GM23248 (cell line): ENCODE measurements at places on chromosomes 11 and 22. TPM values are rescaled to one million over a fixed set of nuclear protein-coding genes. Genes with fewer than 3 reads are reported as not detected.

The IL10RA gene
- total RNA-seq, result not detected in 2 replicates

The CCDC116 gene
- 0.54 TPM in 1 of 2 replicates, not detected in the other for total RNA-seq

The SLC22A6 gene
- not detected in 2 replicates for total RNA-seq

The RAB30 gene
- total RNA-seq, result 9.7 and 10.6 TPM in 2 replicates

The OR8G5 gene
- not detected in 2 replicates for total RNA-seq

The PKDREJ gene
- total RNA-seq, result not detected in 2 replicates

The IGLL1 gene
- total RNA-seq, result not detected in 2 replicates

The SYT7 gene
- 1.5 and 1.9 TPM in 2 replicates for total RNA-seq

- DNase-seq, result no peak
Observed at GRCh38 chr22:48084729-48085050, 1322.2 kb downstream of the TBC1D22A start.

DNA sequence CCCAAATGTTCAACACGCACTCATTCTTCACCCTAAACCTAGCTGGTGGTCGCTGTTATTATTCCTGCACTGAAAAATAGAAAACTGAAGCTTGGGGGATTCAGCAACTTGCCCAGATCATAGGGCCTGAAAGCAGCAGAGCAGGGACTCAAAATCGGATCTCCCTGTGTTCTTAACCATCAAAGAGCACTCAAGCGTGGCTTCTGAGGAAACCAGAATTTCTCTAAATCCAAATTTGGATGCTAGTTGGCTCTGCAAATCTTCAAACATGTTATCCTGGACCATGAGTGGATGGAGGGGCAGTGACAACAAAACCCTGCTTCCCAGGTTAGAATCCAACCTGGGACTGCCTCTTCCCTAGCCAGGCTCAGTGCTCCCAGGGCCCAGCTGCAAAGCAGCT, 11.6 kb upstream of the ARAP1 start:
- DNase-seq, result no peak

- no peak for DNase-seq
Observed at GRCh38 chr22:35403356-35403755, 3.4 kb downstream of the MCM5 start.

- no peak for DNase-seq
Observed at GRCh38 chr11:43871051-43871450, 9.6 kb upstream of the ALKBH3 start.

GRCh38 chr11:32796425-32796824, 2.0 kb upstream of the CCDC73 start:
- no peak for DNase-seq

- peak; percentile 94 for DNase-seq
Observed at GRCh38 chr22:50250555-50251476, at the start of gene HDAC10. Gene HDAC10, minus strand, starts transcription at chr22:50251265. Its CDS starts 233 bp downstream, at chr22:50251032.

- peak; percentile 67 for DNase-seq
Observed at GRCh38 chr11:86802601-86803051, 2.3 kb downstream of the PRSS23 start.

DNA sequence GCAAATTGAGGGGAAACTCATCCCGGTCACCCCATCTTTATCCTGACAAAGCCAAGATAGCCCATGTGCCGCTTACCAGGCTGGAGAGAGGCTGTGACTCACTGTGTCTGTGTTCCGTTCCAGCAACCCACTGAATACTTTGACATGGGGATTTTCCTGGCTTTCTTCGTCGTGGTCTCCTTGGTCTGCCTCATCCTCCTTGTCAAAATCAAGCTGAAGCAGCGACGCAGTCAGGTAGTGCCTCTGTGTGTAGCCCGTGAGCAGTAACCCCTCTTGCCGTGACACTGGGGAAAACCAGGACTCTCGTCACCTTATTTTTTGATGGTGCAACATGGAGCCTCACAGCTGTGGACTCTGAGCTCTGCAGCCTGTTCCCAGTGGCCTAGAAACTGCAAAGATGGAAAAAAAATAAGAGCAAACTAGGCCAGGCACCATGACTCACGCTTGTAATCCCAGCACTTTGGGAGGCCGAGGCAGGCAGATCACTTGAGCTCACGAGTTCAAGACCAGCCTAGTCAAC, 16.9 kb downstream of the C22orf31 start:
- peak; percentile 91 for DNase-seq

GRCh38 chr11:111627591-111627990, 25.3 kb downstream of the SIK2 start:
- no peak for DNase-seq

GRCh38 chr11:62499944-62500649, 46.5 kb downstream of the AHNAK start:
- no peak for DNase-seq

GRCh38 chr22:38518620-38519019, 12.5 kb upstream of the DDX17 start:
- DNase-seq, result no peak

DNA sequence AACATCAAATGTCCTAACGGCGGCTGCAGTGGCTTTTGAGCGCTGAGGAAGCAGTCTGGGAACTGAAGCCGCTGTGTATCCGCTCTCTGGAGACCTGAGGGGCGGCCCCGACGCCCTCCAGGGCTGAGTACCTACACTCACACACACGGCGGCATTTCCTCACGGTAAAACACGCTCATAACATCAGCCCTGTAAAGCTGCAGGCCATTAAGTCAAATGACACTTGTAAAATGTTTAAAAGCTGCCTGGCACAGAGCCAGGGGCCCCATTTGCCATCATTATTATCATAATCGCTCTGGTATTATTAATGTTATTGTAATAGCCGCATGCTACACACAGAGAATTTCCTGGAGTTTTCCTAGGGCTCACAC, 5.1 kb downstream of the CARS1 start:
- no peak for DNase-seq

DNA sequence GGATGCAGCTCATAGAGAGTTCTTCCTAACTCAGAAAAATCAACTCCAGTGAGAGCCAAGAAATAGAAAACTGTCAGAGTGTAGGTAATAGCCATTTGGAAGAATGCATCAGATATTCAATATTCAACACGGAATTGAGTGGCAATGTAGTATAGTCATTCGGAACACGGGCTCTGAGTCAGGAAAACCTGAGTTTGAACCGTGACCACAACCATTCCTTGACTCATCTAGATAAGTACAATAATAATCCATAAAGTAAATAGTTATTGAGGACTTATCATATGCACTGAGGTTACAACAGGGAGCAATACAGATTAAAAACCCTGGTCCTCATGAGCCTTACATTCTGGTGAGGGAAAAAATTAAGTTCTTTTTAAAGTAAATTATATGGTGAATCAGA, 62.6 kb upstream of the PHF21A start:
- DNase-seq, result peak; percentile 54

- DNase-seq, result peak; percentile 90
Observed at GRCh38 chr22:50544078-50544745, 1.5 kb upstream of the KLHDC7B start.

DNA sequence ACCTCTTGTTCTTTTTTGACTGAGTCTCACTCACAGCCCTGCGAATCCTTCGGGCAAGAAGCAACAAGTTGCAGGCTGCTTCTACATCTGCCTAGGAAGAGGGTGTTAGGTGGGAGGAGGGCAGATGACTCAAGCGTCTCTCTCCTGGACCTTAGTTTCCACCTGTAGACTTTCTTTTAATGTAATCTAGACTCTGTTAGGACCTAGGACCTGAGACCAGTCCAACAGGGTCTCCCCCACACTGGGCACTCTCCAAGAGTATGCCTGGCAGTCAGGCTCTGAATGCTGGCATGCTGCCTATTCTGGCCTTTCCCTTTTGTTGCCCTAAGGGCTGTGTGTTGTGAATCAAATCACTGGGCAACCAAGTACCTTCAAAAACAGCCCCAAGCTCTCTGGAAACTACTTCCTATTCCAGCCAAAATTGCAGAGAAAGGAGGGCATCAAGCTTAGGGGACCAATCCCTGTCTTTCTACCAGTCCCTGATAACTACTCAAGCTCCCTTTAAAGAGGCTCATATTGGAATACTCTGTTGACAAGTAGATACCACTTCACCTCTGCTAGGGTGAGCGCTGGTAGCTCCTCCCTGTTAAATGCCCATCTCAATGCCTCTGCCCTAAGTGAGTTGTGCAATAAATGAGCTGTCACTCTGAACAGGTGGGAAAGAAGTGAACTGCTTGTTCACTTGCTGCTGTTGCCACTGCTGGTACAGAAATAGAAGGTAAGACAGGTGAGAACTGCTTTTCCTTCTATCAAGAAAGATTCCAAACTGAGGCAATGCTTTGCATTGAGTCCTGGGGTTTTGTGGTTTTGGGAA, at the start of gene BBOX1:
Gene BBOX1 (plus strand): TSS at position 514 of the 814 bp plus-strand sequence. CDS start 14,616 bp downstream, outside the sequence.
- no peak for DNase-seq

- DNase-seq, result peak; percentile 12
Observed at GRCh38 chr11:94297985-94298576, 6.3 kb upstream of the IZUMO1R start.

DNA sequence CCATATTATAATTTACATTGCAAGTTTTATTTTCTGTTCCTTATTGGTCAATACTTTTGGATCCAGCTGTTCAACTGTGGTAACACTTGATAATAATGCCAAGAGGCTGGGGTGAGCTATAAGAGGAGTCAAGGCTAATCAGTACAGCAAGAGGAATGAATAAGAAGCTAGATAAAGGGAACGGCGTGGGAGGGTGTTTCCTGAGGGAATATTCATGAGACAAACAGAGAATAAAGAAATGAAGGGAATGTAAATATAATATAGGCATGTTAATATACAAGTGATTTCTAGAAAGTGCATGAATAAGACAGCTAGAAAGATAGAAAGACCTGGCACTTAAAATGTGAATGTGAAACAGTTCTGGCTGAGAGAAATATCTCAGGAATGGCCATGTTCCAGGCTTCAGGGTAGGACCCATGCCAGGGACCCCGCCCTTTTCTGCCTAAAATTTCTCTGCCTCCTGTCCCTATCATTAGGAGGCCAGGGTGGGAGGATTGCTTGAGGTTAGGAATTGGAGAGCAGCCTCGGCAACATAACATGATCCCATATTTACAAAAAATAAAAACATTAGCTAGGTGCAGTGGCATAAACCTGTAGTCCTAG, 3.9 kb downstream of the OR51B4 start:
- peak; percentile 20 for DNase-seq

- DNase-seq, result no peak
Observed at GRCh38 chr11:93116641-93117441, 81.0 kb downstream of the SLC36A4 start.

- DNase-seq, result no peak
Observed at GRCh38 chr11:46903846-46904245, 14.5 kb downstream of the LRP4 start.

GRCh38 chr11:112255067-112255720, 5.5 kb downstream of the PLET1 start:
- peak; percentile 42 for DNase-seq
